ENCODE measurements at places on chromosomes 6 and 20. TPM values are rescaled to one million over a fixed set of nuclear protein-coding genes. Genes with fewer than 3 reads are reported as not detected.

Gene MUC22
- not detected for total RNA-seq

Gene FUT9
- total RNA-seq = not detected

Gene CPXM1
- 0.13 TPM for total RNA-seq

Gene ZSCAN23
- under 0.01 TPM for total RNA-seq

Gene RNF217
- 15.9 TPM for total RNA-seq

Gene LTV1
- total RNA-seq = 10.4 TPM

Gene ESR1
- not detected for total RNA-seq

Gene BPIFB4
- total RNA-seq = not detected

Gene PREX1
- total RNA-seq = 30.7 TPM

Gene FLRT3
- 0.90 TPM for total RNA-seq

Gene TBCC
- 36.4 TPM for total RNA-seq

Gene MUC21
- not detected for total RNA-seq

DNA sequence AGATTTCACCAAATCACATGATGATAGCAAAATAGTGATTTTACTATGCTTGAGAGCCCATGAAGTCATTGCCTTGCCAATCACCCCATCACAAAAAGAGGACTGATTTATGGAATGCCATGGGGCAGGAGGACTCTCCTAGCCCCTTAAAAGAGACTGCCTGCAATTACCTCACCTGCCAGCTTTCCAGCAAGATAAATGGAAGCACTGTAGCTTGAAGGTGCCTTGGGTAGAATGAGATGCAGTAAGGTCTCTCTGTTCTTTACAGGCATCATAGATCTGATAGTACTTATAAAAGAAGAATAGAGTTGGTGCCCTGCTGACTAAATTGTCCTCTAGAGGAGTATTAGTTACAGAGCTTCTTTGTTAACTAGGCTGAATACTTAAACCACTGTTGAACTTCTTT lies 242.3 kb downstream of the TMEM242 start:
- no peak for DNase-seq

DNA sequence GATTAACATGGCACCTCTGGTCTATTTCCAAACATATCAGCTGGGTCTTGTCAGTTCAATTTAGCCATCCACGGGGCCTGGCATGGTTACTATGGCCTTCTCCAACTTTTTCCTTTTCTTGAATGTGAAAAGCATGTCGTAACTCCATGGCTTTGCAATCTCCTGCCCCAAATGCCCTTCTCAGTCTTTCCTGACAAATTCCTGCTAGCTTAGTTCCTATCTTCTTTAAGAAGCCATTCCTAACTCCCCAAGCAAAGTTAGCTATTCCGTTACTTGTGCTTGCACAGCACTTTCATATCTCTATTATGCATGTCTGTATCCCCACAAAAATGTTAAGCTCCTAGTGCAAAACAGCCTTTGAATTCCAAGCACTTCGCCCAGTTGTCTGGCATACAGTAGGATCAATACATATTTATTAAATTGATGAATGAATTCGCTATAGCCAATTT lies 105.6 kb downstream of the AIG1 start:
- no peak for DNase-seq

DNA sequence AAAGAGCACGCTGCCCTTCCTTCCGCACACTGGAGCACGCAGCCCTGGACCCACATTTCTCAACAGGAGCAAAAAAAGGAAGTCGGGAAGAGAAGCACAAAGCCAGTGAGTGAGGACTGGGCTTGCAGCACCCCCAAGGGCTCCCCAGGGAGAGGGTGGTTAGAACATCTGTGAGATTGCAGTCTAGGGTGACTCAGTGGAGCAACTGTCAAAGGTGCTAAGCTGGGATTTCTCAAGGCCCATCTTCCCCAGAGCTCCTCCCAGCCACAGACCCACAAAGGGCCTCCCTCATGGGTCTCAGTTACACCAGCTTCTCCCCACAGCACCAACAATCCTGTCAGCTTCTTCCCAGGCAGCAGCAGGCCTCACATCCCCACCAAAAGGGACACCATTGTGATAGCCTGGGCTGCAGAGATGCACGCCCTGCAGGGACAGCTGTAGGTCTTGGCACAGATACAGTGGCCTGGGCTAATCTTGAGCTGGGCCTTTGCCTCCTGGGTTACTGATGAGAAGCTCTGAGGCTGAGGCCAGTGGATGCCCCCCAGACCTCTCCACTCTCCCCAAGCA lies 39.6 kb upstream of the CD93 start:
- no peak for DNase-seq

DNA sequence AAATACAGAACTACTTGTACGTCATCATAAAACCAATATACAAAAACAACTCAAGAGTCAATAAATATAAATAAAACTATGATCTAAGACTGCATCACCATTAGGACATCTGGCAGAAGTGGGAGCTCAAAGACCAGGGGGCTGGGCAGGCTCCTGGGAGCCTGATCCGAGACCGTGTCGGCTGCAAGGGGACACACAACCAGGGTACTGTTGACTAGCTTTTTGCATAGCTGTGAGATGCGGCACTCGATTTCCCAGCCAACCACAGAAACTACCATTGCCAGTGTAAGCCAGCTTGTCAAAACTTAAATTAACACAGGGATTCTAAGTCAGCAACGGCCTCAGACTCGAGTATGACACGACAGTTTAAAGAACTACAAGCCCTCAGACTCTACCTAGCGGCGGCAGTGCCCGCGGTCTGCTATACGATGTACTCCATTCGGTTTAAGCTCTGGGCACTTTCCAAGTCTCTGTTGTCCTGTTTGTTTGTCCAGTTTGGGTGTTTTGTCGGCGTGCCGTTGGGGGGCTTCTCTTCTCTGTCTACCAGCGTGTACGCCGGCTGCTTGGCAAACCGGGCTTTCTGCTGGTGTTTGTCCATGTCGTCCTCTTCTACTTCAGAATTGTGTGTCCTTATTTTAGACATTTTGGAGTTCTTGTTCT lies 34.6 kb downstream of the JAG1 start:
- DNase-seq = no peak

GRCh38 chr20:38427655-38428023 lies 7.5 kb downstream of the SNHG17 start:
- DNase-seq = no peak

GRCh38 chr6:35214869-35215664 lies 1.3 kb downstream of the SCUBE3 start:
- DNase-seq = no peak

GRCh38 chr6:158744986-158745430 lies 74.2 kb downstream of the EZR start:
- DNase-seq = no peak

- no peak for DNase-seq
These were observed 804.2 kb downstream of the DHX35 start for GRCh38 chr20:39766333-39766732.

- DNase-seq = no peak
These were observed 102.3 kb downstream of the IYD start for GRCh38 chr6:150470960-150471665.

- DNase-seq = no peak
These were observed 82.2 kb upstream of the PAX1 start for GRCh38 chr20:21623074-21623780.

- DNase-seq = no peak
These were observed 878.6 kb upstream of the CITED2 start for GRCh38 chr6:140253096-140253495.
